ENCODE measurements at places on chromosomes 5 and 9. TPM values are rescaled to one million over a fixed set of nuclear protein-coding genes. Genes with fewer than 3 reads are reported as not detected.

GRCh38 chr9:26809795-26810194 is 82.8 kb downstream of the CAAP1 start:
- no peaks in the 10 kb centered on the region for H3K36me3 ChIP-seq
- no peak overlapping the region for H3K4me3 ChIP-seq
- peaks cover 4% of the 10 kb centered on the region for H3K27me3 ChIP-seq
- DNase-seq = no peak

GRCh38 chr5:108637134-108637533 is 110.6 kb upstream of the FER start:
- no peaks in the 10 kb centered on the region for H3K36me3 ChIP-seq
- no peak for DNase-seq
- H3K27ac ChIP-seq = no peak overlapping the region

DNA sequence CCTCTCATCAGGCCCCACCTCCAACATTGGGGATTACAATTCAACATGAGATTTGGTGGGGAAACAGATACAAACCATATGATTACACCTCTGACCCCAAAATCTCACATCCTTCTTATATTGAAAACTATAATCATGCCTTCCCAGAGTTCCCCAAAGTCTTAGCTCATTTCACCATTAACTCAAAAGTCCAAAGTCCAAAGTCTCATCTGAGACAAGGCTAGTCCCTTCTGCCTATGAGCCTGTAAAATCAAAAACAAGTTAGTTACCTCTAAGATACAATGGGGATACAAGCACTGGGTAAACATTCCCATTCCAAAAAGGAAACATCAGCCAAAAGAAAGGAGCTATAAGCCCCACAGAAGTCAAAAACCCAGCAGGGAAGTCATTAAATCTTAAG is 26.8 kb upstream of the ARSB start:
- H3K36me3 ChIP-seq = no peaks in the 10 kb centered on the region
- H3K4me1 ChIP-seq = no peaks in the 10 kb centered on the region
- H3K27me3 ChIP-seq = peaks cover 14% of the 10 kb centered on the region
- no peak for DNase-seq
- no peak overlapping the region for H3K27ac ChIP-seq

DNA sequence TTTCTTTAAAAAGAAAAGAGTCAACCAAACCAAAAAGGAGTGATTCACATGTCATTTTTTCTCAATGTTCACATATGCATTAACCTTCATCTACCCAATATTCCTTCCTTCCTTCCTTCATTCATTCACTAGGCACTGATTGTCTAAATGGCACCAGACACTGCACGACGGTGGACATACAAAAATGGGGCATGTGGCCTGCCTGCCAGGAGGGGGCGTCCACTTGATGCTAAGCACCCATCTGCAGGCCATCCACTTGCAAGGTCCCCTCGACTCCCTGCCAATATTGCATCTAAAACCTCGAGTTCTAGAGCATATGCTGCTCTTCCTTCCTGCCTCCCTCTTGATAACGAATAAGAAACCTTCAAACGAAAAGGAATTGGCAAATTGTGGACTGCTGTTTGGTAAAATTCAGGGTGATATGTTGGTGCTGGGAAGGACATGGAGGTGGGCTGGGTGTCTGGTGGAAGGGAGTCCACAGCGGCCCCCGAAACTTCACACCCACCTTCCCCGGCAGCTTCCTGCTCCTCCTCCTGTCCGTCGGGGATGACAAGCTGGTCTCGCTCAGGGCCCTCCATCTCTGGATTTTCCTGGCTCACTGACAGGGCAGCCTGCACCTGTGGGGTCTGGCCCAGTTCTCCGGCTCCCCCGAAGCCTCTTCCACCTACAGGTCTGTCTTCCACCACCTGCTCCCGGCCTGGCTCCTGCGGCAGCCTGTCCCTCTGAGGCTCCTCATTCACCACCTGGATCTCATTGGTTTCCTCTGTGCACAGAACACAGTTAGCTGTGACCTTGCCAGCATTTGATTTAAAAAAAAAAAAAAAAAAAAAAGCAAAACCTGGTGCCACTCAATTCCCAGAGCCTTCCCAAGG is 64.3 kb downstream of the GOLM1 start:
- no peaks in the 10 kb centered on the region for H3K36me3 ChIP-seq
- no peaks in the 10 kb centered on the region for H3K4me1 ChIP-seq
- no peaks in the 10 kb centered on the region for H3K27me3 ChIP-seq
- H3K27ac ChIP-seq = no peak overlapping the region

PCDHGC5 gene
- not detected for total RNA-seq

DNA sequence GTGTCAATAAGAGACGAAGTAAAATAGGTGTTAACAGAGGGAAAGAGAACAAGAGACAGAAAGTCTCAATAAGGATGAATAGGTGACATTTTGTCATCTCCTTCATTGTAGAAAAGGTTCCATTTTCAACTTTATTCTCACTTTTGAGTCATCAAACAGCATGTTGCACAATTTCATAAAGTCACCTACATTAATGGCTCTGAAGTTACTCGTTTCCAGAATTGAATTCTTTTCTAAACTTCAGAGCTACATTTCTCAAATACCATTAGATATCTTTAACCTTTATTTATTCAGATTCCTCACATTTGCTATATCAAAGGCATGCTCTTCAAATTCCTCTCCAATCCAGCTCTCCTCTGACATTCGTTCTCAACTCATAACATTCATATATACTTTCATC is 13.1 kb downstream of the ADAMTS6 start:
- H3K27me3 ChIP-seq = peaks cover 14% of the 10 kb centered on the region
- DNase-seq = no peak
- H3K27ac ChIP-seq = no peak overlapping the region
- no peak overlapping the region for H3K4me3 ChIP-seq
- H3K4me1 ChIP-seq = no peaks in the 10 kb centered on the region

GRCh38 chr5:42948961-42949347 is 91.2 kb downstream of the ANXA2R start:
- H3K4me1 ChIP-seq = peaks cover 38% of the 10 kb centered on the region
- no peaks in the 10 kb centered on the region for H3K27me3 ChIP-seq
- no peak for DNase-seq

EGFL7 gene
- total RNA-seq = 1.7 TPM

- H3K27me3 ChIP-seq = no peaks in the 10 kb centered on the region
- DNase-seq = no peak
- no peaks in the 10 kb centered on the region for H3K4me1 ChIP-seq
- no peak overlapping the region for H3K4me3 ChIP-seq
- H3K36me3 ChIP-seq = no peaks in the 10 kb centered on the region
- no peak overlapping the region for H3K27ac ChIP-seq
Measured at GRCh38 chr5:116153687-116154174, 68.9 kb downstream of the COMMD10 start.

- DNase-seq = no peak
- H3K4me3 ChIP-seq = no peak overlapping the region
- H3K4me1 ChIP-seq = no peaks in the 10 kb centered on the region
- peaks cover 3% of the 10 kb centered on the region for H3K27me3 ChIP-seq
Measured at GRCh38 chr9:129698254-129698757, 32.9 kb downstream of the PRRX2 start.

GRCh38 chr5:53211799-53212198 is 102.2 kb upstream of the MOCS2 start:
- no peak overlapping the region for H3K4me3 ChIP-seq
- H3K27ac ChIP-seq = no peak overlapping the region
- no peaks in the 10 kb centered on the region for H3K36me3 ChIP-seq
- H3K27me3 ChIP-seq = no peaks in the 10 kb centered on the region
- DNase-seq = no peak
- no peaks in the 10 kb centered on the region for H3K4me1 ChIP-seq

Measured in CD4-positive, CD25-positive, alpha-beta regulatory T cell (primary cell).